Sigmoid colon (tissue), 7 donors: ENCODE measurements at places on chromosomes 7 and 10.

GRCh38 chr10:126235091-126235978 lies 152.9 kb downstream of the ADAM12 start:
- no peak for DNase-seq

DNA sequence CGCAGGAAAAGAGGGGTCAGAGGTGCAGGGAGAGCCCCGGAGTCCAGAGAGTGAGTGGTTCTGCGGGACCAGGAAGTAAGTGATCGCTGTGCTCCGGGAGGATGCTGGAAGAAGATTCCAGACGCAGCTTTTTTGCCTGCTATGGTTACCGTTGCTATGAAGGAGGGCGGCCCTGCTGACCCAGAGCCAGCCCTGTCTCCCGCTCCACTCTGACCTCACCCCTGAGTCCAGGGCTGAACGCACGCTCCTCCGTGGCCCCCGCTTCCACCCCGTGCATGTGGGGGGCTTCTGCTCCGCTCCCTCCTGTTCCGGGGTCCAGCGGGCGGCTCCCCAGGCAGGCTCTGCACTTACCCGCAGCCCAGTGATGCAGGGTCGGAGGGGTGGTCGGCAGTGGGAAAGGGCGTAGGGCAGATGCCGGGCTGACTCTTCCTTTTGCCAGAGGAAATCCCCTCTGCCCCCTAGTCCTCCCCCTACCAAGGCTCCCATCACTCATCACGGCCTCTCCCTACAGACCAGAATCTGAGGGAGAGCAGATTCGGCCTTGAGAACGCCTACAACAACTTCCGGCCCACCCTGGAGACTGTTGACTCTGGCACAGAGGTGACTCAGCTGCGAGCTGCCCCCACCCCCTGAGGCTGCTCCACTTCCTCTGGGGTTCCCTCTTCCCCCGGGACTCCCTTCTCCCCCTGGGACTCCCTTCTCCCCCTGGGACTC lies 2.7 kb upstream of the MUC17 start:
- peak; percentile 85 for DNase-seq

- no peak for DNase-seq
Measured at GRCh38 chr10:10589540-10590303, 427.9 kb upstream of the CELF2 start.

GRCh38 chr7:75867390-75867717 lies 11.5 kb upstream of the RHBDD2 start:
- no peak for DNase-seq

GRCh38 chr7:13979671-13980435 lies 9.6 kb downstream of the ETV1 start:
- DNase-seq: no peak

- DNase-seq: no peak
Measured at GRCh38 chr10:60006062-60006461, 99.7 kb upstream of the CCDC6 start.

- no peak for DNase-seq
Measured at GRCh38 chr10:63227207-63227895, 94.2 kb downstream of the NRBF2 start.

DNA sequence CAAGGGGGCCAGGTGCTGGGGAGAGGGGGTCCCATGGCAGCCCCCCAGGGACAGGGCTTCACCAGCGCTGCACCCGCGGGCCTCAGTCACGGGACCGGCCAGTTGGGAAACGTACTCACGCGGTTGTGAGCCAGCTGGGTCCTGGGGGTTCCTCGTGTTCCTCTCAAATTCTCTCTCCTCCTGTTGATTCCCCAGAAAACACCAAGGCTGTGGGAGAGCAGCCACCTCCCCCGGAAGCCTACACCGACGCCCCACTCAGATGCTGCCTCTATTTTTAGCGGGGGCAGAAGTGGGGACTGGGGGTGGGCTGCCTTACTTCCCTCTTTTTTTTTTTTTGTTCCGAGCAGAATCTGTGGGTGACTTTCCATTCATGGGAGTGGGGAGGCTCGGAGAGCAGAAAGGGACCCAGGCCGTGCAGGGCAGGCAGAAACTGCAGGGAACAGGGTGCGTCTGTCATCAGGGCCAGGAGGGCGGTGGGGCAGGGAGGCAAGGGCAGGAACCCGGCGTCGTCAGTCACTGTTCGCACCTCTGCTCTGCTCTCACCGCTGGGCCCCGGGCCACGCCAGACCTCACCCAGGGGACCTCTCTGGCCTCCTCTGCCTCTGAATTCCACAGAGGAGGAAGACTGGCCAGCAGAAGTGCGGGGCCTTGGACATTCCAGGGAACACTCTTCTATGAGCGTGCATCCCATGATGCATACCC lies 63.1 kb downstream of the CARD11 start:
- DNase-seq: no peak

DNA sequence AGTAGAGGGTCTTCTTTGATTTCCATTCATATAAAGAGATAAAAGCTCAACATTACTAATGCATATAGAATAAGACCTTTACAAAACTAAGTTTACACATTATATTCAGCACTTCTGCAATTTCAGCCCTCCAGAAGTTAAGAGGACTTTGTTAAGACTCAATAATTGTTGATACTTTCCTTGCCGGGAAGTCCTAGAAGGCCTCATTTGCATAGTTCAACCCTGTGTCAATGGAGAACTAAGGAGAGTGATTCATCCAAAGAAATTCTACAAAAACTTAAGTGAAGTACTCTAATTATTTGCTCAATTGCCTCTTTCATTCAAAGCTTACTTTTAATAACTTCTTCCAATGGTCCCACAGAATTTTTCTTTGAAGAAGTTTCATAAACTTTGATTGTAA lies 1060.3 kb upstream of the CELF2 start:
- no peak for DNase-seq

DNA sequence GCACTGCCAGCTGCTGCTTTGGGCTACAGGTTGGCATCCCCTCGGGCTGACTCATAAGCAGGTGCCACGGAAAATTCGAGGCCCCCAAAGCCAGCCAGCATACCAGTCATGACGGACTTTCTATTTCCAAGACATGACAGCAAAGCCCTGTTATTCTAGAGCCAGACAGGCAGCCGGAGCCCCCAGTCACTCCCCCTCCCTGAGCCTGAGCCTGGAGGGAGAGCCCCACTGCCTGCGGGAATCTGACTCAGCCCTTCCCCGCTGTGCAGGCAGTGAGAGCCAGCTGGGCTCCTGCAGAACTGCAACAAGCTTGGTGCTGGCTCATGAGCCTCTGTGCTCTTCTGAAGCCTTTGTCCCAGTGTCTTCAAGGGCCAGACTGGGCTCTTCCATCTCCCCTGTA lies 15.8 kb downstream of the BTBD16 start:
- DNase-seq: peak; percentile 77

DNA sequence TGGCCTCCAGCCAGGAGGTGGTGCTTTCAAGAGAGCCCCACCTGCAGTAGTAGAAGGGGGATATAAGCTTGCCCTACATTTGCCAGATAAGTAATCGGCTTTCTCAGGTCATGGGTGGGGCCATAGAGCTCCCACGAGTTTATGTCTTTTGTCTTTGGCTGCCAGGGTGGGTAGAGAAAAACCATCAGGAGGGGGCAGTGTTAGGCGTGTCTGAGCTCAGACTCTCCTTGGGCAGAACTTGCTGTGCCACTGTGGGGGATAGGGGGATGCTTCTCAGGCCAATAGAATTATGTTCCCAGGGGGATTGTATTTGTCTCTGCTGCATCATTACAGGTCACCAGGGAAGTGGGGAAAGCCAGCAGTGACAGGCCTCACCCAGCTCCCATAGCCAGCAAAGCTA lies 12.3 kb upstream of the MRPS33 start:
- DNase-seq: no peak

DNA sequence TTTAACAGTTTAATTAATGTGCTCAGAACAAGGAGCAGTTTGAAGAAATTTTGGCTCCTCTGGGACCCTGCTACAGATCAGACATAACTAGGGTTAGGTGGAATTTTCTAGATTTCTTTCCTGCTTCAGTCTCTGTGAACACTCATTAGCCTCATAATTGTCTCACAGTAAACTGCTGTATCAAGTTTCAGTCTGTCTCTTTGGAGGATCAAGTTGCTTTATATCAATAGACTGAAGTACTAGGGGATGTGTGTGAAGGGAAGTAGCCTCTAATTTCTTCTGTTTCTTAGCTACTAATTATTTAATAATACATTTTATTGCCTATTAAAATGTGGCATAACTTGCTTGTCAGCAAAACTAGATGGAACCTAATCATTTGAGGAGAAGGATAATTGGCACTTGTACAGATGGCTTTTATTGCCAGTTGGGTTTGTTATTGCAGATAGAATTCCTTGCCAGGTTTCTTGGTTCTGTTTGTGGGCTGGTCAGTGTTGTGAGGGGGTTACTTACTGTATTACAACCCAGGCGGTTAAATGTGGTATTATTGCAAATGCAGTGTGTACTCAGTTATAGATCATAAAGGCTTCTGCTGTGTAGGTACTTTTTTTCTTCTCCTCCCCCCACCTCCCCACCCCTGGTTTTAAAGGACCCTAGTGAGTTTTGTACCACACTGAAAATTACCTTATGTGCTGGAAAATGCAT lies 758.0 kb downstream of the AUTS2 start:
- DNase-seq: no peak

DNA sequence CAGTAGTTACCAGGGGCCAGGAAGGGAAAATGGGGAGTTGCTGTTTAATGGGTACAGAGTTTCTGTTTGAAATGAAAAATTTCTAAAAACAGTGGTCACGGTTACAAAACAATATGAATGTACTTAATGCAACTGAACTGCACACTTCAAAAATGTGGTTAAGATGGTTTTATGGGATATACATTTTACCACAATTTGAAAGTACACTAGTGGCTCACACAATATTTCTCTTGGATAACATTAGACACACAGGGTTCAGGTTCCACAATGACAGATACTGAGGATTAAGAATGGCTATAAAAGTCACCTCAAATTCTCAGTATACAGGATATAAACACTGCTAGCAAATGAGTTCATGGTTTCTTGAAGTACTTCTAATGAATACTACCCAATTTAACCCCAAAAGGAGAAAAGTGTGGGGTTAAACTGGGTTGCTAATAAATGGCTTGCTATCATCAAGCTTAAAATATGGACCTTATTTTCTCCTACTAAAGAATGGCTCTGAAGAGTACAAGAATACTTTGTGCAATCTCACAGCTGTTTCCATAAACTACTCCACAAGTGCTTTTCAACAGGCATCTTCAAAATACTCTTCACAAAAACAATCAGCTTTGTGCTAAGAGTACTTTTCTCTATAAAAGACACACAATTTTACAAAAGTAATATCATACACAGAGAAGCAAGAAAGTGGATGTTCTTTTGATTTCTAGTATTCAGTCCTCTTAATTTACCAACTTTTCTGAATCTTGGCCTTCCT lies 92.9 kb downstream of the SRPK2 start:
- no peak for DNase-seq

DNA sequence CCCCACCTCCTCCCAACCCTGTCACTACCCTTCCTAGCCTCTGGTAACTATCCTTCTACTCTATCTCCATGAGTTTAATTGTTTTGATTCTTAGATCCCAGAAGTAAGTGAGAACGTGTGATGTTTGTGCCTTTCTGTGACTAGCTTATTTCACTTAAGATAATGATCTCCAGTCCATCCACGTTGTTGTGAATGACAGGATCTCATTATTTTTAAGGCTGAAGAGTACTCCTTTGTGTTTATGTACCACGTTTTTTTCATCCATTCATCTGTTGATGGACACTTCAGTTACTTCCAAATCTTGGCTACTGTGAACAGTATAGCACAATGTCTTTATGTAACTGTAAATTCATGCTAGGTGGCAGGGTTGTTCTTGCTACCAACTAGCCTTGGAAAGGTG lies 461.6 kb downstream of the PLXDC2 start:
- DNase-seq: no peak

- DNase-seq: peak; percentile 14
Measured at GRCh38 chr10:80131499-80131901, 1.0 kb upstream of the PLAC9 start.

- DNase-seq: no peak
Measured at GRCh38 chr10:118161461-118162246, 114.9 kb upstream of the RAB11FIP2 start.

DNA sequence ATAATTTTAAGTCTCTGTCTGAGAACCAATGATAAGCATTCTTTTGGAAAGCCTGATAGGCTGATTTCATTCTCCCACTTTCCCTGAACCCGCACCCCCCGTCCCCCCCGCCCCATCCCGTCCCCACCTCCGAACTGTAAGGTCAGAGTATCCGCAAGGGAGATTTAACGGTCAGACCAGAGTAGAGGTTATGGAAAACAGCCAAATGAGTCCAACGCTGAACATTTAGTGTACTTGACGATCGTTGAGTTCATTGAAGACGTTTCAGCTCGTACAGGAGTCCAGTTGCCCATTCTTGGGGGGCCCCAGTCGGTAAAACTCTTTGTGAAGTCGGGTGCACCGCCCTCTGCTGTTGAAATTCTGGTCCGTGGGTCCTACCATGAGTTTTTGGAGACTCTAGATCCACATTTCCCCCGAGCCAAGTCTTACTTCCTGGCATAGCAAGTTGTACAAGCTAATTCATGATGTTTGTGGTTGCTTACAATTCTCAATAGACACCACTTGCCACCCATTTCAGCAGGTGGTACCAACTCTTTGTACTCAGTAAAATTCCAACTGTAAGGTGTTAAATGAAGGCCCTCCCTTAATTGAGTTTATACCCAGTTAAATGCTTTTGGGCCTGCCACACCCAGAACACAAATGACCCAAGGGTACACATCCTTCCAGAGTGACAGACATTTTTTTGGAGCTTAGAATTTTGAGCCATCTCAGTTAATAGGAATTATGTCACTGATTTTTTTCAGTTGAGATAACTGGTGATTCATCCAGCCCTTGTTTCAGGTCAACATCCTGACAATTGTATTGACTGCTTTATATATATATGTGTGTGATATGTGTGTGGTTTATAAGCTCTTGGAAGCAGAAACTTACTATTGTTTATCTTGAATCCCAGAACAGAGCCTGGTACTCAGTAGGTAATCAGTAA lies 1.2 kb downstream of the MARCHF5 start:
- DNase-seq: peak; percentile 75

- DNase-seq: no peak
Measured at GRCh38 chr7:123995617-123996326, 37.1 kb downstream of the TMEM229A start.

GRCh38 chr7:79359827-79360226 lies 93.6 kb downstream of the MAGI2 start:
- DNase-seq: no peak

- no peak for DNase-seq
Measured at GRCh38 chr7:142319970-142320369, 62.1 kb upstream of the PRSS58 start.

DNA sequence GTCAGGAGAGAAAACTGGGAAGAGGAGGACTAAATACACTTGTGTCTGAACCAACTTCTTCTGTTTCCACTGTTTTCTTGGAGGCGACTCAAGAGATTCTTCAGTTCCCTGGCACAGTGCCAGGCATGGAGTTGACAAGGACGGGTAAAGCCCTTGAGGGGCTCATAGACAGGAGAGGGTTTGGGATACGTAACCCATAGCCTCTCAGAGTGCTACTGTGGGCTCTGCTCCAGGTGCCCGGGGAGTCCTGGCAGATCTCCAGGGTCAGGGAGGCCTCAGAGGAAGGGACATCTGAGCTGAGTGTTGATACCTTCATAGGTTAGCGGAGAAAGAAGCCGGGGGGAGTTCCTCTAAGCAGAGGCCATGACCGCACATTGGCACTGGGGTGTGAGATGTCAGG lies 42.0 kb downstream of the GALNT17 start:
- DNase-seq: no peak

DNA sequence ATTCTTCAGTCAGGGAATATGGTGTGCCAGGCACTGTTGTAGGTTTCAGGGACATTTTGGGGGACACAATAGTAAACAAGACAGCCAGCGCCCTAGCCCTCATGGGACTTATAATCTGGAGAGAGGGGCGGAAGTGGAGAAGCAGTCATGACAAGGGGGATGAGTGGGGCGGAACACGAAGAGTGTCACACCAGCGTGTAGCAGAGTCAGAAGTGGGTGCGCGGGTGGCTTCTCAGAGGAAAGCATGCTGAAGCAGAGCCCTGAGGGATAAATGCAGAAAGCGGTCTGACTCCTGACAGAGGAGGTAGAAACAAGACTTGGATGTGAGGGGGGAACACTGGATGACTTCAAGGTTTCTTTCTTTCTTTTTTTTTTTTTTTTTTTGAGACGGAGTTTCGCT lies 160.3 kb upstream of the LYZL2 start:
- peak; percentile 61 for DNase-seq
